Subcutaneous adipose tissue (tissue), 4 donors: ENCODE measurements at places on chromosomes 1 and 21. TPM values are rescaled to one million over a fixed set of nuclear protein-coding genes. Genes with fewer than 3 reads are reported as not detected.

Gene PODN
- 186 TPM for total RNA-seq

Gene PCBP3
- 3.4 TPM for total RNA-seq

Gene PIGR
- total RNA-seq = 0.85 TPM

Gene FCGR2B
- 106 TPM for total RNA-seq

Gene F3
- 146 TPM for total RNA-seq

Gene LCE2B
- not detected for total RNA-seq

Gene PLPPR4
- total RNA-seq = 1.5 TPM

Gene NPHS2
- total RNA-seq = not detected

Gene QSOX1
- total RNA-seq = 16.8 TPM

Gene CACNA1S
- total RNA-seq = not detected

Gene LDLRAD1
- not detected for total RNA-seq

Gene FCAMR
- total RNA-seq = not detected

Gene RNU1-1
- under 0.01 TPM for total RNA-seq

Gene AIM2
- not detected for total RNA-seq

Gene LEPR
- total RNA-seq = 36.5 TPM
